ENCODE measurements at places on chromosomes 2 and 18.

GRCh38 chr2:191230174-191230573 lies 15.0 kb upstream of the MYO1B start:
- no peak for DNase-seq

DNA sequence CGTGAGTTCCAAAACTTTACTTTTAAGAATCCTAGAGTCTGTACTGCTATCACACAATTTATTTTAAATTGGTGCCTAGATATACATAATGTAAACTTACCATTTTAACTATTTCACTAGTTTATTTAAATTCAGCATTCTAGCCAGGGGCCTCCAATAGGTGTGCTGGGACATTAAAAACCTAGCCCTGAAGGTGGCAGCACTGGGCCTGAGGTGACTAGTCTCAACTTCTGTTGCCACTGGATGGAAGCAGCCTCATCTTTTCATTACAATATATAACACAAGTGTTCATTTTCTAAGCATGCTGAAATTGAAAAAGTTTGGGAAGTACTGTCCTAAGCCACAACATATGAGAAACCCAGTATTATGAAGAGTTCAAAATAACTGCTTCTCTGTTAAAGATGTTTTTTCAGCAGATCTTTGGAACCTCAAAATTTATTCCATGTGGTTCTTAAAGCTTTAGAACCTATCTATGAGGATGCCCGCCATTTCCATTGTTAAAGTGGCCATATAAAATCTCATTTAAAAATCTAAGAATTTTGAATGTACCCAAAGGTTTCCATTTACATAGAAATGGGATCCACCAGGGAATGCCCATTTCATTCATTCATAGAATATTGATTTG lies 2.9 kb upstream of the RBBP8 start:
- DNase-seq, result peak; percentile 80

DNA sequence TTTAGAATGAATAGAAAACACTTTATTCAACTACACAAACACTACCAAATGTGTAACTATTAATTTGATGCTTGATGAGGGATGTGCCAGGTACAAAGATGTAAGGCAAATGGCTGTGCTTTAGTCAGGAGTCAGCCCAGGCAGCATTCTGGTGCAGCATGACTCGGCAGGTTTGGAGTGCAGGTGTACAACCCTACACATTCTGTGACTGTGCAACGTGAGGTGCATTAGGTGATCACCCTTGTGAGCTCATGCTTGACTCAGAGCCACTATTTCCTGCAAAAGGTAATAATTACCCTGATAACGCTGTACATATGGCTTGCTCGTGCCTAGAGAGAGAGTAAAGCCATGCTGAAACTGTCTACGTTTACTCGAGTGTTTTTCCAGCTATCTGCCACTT lies 288.7 kb upstream of the DSEL start:
- DNase-seq, result no peak

DNA sequence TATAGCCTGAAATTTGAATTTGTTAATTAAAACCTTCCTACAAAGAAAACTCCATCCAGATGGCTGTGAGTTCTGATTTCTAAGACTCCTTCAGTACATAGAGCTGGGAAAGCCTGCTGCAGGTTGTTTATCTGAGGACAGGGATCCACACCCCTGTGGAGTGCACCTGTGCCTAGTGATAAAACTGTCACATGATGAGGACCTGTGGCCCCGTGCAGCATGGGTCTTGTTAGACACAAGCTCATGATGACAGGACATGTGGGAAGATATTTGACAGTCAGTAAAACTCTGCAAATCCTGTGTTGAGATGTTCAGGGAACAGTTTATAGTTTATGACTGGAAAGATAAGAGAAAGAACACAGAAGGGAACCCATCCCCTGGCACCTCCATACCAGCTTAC lies 133.2 kb upstream of the TMEM18 start:
- DNase-seq, result no peak

GRCh38 chr2:42799881-42800280 lies 7.5 kb upstream of the HAAO start:
- DNase-seq, result no peak

- DNase-seq, result peak; percentile 67
Observed at GRCh38 chr2:26243470-26244308, 743 bp downstream of the HADHA start.
